ENCODE measurements at places on chromosomes 7 and 10. TPM values are rescaled to one million over a fixed set of nuclear protein-coding genes. Genes with fewer than 3 reads are reported as not detected.

The PPP1R17 gene
- not detected for total RNA-seq

The MGMT gene
- total RNA-seq = 15.0 TPM

The HOXA7 gene
- total RNA-seq = 15.6 TPM

The ADAM12 gene
- 0.33 TPM for total RNA-seq

The IKZF1 gene
- 0.20 TPM for total RNA-seq

The MSMB gene
- not detected for total RNA-seq

DNA sequence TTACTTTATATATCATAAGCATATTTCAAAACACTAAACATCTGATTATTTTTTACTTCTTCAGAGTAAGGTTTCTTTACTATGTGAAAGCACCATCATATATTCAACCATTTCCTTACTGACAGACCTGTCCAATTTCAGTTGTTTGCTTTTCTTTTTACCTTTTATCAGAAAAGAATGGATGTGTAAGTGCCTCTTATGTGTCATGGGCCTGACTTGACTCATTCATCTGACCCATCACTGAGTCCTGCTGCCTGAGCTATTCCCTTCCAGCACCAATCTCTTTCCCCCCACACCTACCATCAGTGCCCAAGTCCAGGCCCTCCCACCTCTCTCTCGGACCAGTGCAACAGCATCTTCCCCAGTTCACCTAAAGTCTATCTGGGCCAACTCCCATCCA lies 41.7 kb upstream of the ARID5B start:
- no peak for DNase-seq

GRCh38 chr10:72542396-72542815 lies 83.5 kb downstream of the MICU1 start:
- no peak for DNase-seq

DNA sequence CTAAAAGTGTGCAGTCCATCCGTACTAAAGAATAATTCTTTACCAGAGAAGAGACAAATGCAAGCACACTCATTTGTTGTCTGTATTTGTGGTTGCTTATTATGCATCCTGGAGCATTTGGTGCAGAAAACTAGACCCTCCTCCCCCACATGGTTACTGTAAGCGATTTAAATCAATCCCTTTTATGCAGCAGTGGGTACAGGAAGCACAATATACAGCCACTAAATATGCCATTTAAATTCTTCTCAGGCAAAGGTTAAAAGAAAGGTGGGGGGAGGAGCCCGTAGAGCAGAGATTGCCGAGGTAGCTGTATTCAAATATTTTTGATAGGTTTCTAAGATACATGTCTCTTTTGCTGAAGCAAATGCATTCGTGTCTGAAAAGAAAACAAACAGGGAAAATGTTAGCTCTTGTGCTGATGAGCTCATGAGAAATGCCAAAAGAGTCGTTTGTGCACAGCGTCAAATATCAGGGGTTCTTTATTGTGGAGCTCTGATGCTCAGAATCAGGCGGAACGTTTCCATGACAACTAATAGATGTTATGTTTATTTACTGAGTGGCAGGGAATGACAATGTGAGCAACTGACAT lies 131.3 kb upstream of the NPVF start:
- no peak for DNase-seq

- DNase-seq = no peak
Observed at GRCh38 chr10:54470324-54470631, 330.8 kb downstream of the PCDH15 start.

- no peak for DNase-seq
Observed at GRCh38 chr7:129375141-129375938, 58.9 kb upstream of the STRIP2 start.

GRCh38 chr10:85105614-85106255 lies 777.3 kb downstream of the CCSER2 start:
- DNase-seq = no peak

DNA sequence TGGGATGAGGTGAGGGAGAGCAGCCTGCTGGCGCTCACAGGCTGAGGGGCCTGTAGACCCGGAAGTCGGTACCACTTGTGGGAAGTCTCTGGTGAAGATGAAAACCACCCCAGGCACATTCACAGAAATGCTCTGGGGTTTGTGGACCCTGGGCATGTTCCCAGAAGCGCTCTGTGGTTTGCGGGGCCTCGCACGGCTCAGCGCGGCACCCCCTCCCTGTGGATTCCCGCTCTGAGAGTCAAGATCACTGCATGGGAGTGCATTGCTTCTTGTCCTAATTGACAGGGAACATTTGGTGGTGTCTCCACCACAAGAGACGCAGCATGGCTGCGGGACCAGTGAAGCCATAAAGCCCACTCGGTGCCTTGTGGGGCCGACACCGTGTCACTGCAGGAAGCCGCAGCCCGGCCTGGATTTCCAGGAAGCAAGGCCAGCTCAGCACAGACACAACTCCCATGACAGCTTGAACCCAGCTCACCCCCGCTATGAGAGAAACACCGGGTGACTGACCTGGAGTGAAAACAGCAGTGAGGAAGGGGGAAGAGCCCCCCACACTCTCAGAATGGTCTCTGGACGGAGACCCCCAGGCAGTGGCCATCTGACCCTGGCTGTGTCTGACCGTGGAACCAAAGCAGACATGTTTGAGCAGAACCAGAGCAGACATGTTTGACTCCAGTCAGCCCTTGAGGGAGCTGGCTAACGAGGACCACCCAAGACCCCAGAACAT lies 157.2 kb downstream of the PTPRN2 start:
- DNase-seq = no peak

DNA sequence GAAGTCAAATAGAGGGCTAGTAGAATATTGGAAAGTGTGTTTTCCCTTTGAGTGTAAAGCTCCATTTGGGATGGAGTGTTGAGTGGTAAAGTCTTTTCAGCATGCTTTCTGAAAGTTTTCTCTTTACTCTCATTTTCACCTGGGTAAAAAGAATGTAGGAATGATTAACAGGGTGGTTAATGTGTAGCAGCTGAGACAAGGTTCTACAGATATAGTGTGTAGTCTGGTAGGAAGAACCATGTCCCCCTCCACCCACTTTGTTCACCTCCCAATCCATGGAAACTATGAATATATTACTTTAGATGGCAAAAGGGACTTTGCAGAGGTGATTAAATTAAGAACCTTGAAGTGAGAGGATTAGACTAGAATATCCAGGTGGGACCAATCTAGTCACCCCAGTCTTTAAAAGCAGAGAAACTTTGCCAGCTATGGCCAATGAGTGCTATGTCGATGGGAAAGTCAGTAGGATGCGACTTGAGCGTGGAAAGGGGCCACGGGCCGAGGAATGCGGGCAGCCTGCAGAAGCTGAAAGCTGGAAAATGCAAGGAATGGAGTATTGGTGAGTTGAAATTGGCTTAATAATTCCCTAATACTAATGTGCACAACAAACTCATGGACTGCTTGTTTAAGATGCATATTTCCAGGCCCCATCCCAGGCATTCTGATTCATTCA lies 166.3 kb upstream of the AHR start:
- DNase-seq = no peak

- DNase-seq = no peak
Observed at GRCh38 chr7:126535176-126535575, 717.6 kb downstream of the GRM8 start.

- no peak for DNase-seq
Observed at GRCh38 chr7:33892945-33893344, 12.4 kb upstream of the BMPER start.

- no peak for DNase-seq
Observed at GRCh38 chr7:153110606-153111005, 351.1 kb downstream of the ACTR3B start.

DNA sequence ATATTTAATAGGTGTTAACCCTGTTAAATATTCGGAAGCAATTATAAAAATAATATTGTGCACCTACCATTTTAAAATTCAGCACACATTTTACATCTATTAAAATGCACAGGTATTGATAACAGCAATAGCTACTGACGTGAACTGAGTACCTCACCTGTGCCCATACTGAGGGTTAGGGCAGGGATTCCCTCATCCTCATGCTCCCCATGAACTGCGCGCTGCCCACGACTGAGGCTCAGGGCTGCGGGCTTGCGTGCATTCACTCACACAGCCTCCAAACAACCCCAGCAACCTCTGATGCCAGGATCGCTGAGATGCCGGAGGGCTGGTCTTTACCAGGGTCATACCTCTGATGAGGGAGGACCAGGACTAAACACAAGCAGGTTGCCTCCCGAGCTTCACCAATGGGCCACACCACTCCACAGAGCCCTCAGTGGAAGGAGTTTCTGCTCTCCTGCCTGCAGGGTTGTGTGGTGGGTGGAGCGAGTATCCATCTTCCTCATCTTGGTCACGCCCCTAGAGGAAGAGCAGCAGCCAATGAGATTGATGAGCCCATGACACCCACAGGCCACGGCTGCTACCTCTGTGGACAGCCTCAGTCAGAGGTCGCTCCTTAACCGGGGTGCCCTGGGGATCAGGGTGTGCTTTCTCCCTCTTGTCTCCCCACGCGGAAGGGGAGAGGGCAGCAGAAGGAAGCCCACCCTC lies 478.3 kb downstream of the TNS3 start:
- DNase-seq = no peak

- DNase-seq = no peak
Observed at GRCh38 chr7:85528581-85528980, 341.7 kb upstream of the SEMA3D start.

DNA sequence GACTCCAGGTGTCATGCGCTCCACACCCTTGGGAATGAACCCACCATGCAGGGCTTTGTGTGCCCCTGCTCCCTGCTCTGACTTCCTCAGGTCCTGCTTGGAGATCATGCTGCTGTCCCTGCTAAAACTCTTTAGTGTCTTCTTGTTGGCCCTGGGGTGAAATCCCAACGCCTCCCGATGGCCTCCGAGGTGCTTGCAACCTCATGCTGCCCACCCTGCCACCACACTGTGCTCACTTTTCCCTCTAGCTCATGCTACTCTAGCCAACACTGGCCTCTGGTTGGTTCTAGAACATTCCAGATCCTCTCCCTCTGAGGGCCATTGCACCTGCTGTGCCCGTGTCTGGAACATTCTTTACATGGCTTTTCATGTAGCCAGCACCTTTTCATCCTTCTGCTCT lies 227.7 kb downstream of the ADAM12 start:
- no peak for DNase-seq

GRCh38 chr10:725786-726185 lies 36.3 kb upstream of the DIP2C start:
- DNase-seq = no peak

DNA sequence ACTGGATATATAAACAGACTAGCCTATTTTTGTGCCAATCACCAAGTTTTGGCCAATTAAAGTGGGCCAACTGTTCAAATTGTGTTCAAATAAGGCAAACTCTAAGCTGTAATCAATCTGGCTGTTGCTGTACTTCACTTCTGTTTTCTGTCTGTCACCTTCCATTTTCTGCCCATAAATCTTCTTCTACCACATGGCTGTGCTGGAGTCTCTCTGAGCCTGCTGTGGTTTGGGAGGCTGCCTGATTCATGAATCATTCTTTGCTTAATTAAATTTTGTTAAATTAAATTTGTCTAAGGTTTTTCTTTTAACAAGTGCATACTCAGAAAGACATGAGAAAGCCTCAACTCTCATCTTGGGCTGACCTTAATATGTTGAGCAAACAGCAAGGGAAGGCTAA lies 172.6 kb upstream of the VIPR2 start:
- DNase-seq = no peak

- no peak for DNase-seq
Observed at GRCh38 chr10:30488316-30488715, 54.3 kb downstream of the MAP3K8 start.

GRCh38 chr10:110162741-110163145 lies 44.7 kb upstream of the MXI1 start:
- DNase-seq = no peak

GRCh38 chr10:60508037-60508436 lies 118.4 kb upstream of the ANK3 start:
- DNase-seq = no peak

DNA sequence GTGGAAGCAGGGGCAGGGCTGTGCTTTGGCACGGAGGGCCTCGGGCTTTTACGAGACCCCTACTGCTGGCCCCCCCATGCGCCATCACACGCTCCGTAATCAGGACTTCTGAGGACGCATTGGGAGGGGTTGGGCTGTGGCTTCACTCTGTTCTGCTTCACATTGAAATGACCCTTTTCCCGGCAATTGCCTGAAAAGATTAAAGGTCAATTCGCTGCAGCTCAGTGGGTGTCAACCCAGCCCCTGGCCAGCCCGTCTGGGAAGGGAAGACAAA lies 41.7 kb upstream of the UBE3C start:
- DNase-seq = no peak

DNA sequence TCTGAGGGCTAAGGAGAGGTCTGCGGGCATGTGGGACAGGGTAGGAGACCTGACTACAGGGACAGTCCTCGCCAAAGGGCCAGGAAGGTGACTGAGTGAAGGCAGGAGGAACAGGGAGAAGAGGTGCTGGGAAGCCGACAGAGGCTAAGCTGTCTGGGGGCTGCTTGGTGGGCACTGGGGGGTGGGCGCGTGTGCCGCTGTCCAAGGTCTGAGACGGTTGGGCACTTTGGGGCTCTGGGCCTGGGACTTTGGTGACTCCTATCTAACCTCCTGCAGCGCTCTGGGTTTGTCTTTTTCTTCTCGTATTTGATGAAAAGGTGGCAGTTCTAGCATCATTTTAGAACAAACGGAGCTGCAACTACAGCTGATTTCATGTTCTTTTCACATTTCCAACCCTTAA lies 141.5 kb downstream of the C10orf105 start:
- DNase-seq = no peak

GRCh38 chr10:71081912-71082311 lies 130.5 kb upstream of the UNC5B start:
- no peak for DNase-seq

- DNase-seq = no peak
Observed at GRCh38 chr10:92153-92552, 43.1 kb upstream of the TUBB8 start.

- no peak for DNase-seq
Observed at GRCh38 chr10:113735913-113736312, 15.6 kb upstream of the PLEKHS1 start.
